ENCODE measurements at places on chromosomes 5 and 9.

DNA sequence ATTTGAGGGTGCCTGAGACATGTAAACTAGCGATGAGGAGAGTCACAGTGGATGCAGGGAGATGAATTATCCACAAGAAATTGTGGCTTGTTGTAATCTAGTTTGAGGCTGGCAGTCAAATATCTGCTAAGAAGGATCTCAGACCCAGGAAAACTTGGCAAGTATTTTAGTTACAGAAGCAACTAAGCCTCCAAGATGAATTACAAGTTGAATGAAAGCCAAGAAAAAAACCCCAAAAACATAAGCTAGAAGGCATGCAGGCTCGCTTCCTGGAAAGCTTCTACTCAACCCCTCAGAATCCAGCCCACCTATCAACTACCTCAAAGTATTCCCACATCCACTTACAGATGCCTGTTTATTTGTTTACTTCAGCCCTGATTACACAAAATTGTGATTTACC lies 696.9 kb downstream of the MAT2B start:
- DNase-seq = no peak

GRCh38 chr9:98997604-98998003 lies 53.9 kb downstream of the COL15A1 start:
- no peak for DNase-seq

GRCh38 chr5:59390074-59390659 lies 503.4 kb downstream of the PDE4D start:
- DNase-seq = peak; percentile 19

DNA sequence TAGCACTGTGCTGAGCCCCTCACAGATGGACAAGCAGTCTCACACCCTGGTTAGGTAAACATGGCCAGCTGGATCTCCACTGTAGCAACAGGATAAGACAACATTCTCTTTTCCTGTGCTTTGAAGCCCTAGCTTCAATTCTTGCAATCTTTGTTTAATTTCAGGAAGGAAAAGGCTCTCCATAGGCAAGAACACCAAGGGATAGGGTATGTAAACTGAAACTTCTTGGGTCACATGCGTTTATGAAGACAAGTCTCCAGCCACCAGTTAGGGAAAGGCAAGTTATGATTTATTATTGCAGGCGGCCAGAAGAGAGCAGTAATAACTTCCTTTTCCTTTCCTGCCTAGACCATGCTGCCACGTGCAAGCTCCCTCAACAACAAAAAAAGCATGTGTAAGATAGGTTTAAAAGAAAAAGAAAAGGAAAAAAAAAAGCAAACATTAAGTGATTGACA lies 50.1 kb upstream of the POU5F2 start:
- no peak for DNase-seq

GRCh38 chr9:1659363-1659690 lies 355.8 kb upstream of the SMARCA2 start:
- no peak for DNase-seq

- DNase-seq = no peak
Measured at GRCh38 chr9:72826996-72827949, 125.6 kb downstream of the ALDH1A1 start.

GRCh38 chr5:139666551-139666950 lies 18.4 kb downstream of the CXXC5 start:
- no peak for DNase-seq

DNA sequence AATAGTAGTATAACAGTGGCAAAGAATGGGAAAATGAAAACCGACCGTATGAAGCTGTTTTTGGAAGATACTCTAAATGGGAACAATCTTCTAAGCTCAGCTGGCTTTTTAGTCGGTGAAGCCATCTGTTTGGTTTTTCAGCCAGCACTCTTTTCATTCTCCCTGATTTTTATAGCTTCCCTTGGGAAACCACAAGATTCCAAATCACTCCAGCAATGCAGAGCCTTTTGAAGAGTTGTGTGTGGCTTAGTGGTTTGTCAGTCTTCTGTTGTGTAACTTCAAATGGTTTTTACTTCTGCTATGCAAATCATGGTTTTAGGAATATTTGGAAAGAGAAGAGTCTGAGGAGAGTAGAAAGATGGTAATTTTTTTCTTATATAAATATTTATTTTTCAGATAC lies 180.7 kb downstream of the KDM4C start:
- no peak for DNase-seq

GRCh38 chr9:76905791-76906646 lies at the start of gene PRUNE2:
PRUNE2 (minus strand) TSS chr9:76906114; CDS start chr9:76905963, 151 bp downstream.
- peak; percentile 77 for DNase-seq

DNA sequence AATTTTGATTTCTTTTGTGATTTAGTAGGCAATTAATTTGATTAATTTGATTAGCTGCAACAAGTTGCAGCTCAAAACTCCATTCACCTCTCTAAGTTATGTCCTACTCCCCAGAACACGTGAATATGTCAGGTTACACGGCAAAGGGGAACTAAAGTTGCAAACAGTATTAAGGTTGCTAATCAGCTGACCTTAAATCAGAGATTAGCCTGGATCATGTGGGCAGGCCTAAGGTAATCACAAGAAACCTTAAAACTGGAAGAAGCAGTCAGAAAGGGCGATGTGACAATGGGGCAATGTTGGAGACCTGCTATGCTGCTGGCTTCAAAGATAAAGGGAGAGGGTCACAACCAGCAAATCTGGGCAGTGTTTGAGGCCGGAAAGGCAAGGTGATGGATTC lies 47.3 kb upstream of the ANXA1 start:
- no peak for DNase-seq

DNA sequence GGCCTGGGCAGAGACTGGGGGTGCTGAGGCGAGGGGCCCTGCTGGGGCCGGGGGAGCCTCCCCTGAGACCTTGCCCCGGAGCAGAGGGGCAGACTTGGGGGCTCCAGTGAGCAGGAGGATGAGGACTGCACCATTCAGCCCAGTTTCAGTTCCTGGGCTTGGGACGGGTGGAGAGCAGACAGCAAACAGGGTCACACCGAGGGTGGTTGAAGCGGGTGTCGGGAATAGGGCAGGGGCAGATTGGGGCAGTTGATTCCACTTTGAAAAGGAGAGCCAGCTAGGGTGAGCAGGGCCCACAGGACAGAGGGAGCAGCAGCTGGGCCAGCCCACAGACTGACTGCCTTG lies 4.5 kb downstream of the GRK6 start:
- DNase-seq = no peak

DNA sequence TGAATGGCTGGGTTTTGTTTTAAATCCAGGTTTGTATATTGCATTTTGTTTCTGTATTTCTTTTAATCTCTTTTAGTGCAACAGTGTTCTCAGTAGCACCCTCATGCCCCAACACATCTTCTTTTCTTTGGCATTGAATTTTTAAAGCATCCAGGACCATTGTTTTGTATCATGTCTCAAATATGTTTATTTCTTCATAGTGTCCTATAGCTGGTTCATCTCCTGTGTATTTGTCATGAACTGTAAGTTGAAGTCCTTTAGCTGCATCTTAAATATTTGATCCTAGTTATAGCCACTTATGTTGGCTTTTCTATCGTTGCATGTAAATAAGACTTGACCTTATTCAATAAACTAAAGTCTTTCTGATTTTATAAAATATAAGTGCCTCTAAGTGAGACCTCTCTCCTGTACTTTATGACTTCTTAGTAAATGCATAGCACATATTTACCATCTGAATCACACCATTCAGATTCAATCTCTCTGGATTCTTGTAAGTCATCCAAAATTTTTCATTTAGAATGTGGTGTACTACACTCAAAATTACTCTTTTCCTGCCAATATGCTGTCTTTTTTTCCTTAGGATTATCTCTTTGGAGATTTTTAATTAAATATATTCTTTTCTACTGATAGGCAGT lies 21.0 kb upstream of the ERCC6L2 start:
- no peak for DNase-seq

Measured in NCI-H1436 (cell line).